Stimulated activated CD8-positive, alpha-beta memory T cell treated with anti-CD3 and anti-CD28 coated beads, Interleukin-7, amount 100 ng/mL, for 1 hour (primary cell): ENCODE measurements at places on chromosomes 6 and 20.

GRCh38 chr20:52869698-52870501 lies 102.3 kb upstream of the TSHZ2 start:
- DNase-seq: no peak

GRCh38 chr20:16243470-16243869 lies 329.8 kb downstream of the KIF16B start:
- DNase-seq: no peak

DNA sequence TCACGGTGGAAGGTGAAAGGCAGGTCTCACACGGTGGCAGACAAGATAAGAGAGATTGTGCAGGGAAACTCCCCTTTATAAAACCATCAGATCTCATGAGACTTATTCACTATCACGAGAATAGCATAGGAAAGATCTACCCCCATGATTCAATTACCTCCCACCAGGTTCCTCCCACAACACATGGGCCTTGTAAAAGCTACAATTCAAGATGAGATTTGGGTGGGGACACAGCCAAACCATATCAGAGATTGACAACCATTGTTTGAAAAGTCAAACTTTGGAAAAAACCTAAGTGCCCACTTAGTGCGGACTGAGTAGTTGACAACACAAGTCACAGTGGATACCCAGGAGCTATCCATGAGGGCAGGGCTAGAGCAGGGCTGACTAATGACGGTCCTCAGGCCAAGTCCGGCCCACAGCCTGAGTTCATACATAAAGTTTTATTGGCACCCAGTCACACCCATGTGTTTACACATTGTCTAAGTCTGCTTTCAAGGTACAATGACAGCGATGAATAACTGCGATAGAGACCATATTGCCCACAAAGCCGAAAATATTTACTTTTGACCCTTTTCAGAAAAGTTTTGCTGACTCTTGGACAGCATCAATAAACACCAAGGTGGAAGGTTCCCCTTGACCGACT lies 33.8 kb upstream of the PMEPA1 start:
- no peak for DNase-seq

DNA sequence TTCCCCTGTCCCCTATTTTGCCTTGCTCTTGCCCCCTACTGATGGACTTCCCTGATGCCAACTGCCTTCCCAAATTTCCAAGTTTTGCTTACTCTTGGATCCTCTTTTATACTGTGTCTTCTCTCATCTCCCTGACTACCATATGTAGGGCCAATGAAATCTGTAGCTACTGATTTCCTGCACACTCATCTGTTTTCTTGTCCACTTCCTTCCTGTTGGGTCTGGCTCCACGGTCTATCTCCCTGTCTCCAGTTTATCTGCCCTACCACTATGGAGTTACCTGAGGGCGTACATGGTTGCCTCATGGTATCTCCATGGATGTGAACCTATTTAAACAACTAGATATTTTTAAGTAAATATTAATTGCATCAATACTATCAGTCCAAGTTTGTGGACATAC lies 140.3 kb upstream of the MCHR2 start:
- DNase-seq: no peak

- no peak for DNase-seq
Observed at GRCh38 chr6:168388641-168389633, 52.0 kb upstream of the SMOC2 start.

GRCh38 chr6:82957171-82957867 lies 108.3 kb downstream of the UBE3D start:
- no peak for DNase-seq

DNA sequence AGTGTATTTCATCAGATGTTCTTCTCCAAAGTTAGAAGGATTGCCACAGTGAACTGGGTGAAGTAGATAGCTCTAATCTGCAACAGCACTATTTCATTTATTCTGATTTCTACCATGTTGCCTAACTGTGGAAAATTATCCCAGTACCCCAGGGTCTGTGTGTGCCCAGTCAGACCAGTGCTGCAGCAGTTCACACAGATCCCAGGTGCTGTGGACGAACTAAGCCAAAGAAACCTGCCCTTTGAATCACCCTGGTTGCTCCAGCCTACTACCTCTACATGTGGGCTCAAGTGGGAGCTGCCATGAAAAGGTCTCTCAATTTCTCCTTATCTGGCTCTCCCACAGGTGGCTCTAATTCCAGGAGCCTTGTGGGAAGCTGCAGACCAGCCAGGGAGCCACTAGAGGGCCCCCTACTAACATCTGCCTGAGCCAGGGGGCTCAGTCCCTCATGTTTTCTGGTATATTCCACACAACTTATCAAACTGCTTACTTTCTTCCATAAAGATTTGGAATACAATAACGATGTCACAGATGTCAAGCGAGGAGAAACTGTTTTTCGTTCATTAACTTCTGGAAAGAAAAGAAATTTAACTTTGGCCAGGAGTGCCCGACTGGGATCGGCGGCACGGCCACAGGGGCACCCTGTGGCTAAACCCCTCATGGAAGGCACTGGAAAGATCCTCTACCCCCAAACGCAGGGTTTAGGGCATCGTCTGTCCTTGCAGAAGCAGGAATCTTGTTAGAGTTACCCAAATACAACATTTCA lies 31.6 kb upstream of the LY86 start:
- peak; percentile 18 for DNase-seq

GRCh38 chr6:49806145-49806544 lies 19.1 kb upstream of the PGK2 start:
- DNase-seq: no peak

- DNase-seq: no peak
Observed at GRCh38 chr6:126199466-126199865, 140.4 kb upstream of the CENPW start.

GRCh38 chr6:163756079-163756478 lies 341.6 kb downstream of the QKI start:
- DNase-seq: no peak

GRCh38 chr6:155201461-155202226 lies 62.2 kb upstream of the CLDN20 start:
- no peak for DNase-seq

- DNase-seq: no peak
Observed at GRCh38 chr20:1513801-1514200, 22.6 kb upstream of the SIRPB2 start.

GRCh38 chr6:3318226-3318625 lies 59.5 kb downstream of the PSMG4 start:
- no peak for DNase-seq

- no peak for DNase-seq
Observed at GRCh38 chr20:17726902-17727301, 27.1 kb downstream of the BANF2 start.

DNA sequence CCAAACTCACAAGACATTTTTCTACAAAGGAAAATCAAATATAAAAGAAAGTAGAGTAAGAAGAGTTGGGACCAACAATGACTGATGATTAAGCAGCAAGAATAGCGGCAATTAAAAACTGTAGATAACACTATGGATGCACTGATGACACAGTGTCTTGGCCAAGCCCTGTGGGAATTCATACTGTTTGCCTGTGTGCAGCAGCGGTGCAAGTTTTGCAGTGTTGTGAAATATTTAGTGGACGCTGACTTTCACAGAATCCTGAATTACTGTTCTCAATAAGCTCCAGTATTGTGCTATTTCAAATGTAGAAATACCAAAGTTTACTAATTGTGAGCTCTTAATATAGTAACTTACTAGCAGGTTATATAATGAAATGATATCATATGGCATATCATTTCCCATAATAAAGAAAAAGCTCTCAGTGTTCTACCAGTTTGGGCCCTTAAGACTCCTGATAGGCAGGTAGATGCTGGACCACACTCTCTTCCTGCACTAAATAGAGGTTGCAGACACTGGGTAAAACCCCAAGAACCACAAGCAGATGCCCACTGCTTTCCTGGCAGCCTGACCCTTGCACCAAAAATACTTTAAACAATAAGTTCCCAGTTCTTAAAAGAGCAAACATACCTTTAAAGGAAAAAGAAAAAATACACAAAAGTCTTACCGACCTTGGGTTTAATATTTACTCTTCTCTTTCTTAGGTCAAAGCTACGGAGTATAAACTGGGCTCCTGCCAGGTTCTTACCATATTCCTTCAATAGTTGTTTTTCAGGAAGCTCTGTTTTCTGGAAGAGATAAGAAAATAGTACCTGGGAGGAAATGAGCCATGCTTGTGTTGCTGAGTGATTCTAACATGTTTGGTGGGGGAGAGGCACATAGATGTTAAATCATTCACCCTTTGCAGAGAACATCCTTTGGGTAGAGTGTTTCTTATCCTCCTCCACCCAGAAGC lies 41.6 kb downstream of the ANKEF1 start:
- no peak for DNase-seq

- DNase-seq: no peak
Observed at GRCh38 chr6:11718463-11718862, 60.1 kb downstream of the ADTRP start.

DNA sequence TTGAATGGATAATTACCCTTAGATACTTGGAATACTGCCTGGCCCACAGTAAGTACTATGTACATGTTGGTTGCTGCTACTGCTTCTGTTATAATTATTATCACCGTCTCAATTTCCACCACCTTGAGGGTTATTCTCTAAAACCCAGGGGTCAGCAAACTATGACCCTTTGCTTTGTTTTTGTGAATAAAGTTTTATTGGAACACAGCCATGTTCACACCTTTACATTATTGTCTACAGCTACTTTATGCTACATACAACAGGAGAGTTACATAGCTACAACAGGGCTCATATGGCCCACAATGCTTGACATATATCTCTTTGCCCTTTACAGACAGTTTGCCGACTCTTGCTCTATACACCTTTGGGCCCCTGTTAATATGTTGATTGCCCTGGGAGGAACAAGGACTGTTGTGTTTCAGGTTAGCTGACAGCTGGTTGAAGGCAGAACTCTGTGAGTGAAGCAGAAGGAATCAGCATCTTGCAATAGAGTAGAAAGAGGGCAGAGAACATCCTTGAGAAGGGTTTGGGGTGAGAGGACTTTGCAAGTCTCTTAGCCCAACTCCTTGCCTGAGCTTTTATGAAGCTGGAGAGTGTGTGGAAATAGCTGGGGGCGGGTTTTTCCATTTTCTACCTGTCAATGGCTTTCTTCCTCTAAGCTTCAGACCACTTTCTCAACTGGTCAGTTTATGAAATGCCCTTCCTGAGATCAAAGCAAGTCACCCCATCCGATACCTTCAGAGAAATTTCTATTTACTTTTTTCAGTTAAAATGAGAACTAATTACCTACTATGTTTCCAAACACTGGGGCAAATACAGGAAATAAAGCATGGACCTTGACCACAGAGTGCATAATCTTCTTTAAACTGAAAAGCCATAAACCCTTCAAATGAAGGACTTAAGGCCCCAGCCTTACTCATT lies 3.5 kb upstream of the MEP1A start:
- no peak for DNase-seq

DNA sequence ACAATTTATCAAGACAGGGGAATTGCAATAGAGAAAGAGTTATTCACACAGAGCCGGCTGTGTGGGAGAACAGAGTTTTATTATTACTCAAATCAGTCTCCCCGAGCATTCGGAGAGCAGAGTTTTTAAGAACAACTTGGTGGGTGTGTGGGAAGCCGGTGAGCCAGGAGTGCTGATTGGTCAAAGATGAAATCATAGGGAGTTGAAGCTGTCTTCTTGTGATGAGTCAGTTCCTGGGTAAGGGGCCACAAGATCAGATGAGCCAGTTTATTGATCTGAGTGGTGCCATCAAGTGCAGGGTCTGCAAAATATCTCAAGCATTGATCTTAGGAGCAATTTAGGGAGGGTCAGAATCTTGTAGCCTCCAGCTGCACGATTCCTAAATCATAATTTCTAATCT lies 50.0 kb upstream of the ECI2 start:
- no peak for DNase-seq

DNA sequence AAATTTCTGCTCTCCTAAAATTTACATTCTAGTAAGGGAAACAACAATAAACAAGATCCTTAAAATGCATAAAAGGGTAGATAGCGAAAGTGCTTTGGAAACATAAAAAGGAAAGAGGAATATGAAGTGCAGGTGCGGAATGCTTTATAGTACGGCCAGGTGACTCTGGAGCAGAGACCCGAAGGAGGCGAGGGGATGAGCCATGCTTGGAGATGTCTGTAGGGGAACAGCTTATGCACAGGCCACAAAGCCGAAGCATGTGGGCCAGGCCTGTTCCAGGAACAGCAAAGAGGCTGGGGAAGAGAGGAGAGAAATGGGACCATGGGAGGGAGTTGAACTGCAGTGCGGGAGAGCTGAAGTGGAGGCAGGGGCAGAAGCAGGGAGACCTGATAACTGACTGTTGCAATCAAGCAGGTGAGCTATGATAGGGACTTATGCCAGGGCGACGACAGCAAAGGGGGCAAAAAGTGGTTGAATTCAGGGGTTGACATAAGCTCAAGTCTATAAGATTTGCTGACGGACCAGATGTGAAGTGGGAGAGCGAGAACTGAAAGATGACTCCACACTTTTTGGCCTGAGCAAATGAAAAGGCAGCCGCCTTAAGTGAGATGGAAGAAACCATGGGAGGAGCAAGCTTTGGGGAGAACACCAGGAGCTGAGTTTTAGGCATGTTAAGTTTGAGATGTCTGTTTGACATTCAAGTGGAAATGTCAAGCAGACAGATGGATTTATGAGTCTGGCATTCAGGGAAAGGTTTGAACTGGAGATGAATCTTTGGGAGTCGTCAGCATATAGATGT lies 83.1 kb downstream of the CNBD2 start:
- DNase-seq: no peak

GRCh38 chr6:27542485-27542884 lies 69.6 kb upstream of the ZNF184 start:
- DNase-seq: no peak

DNA sequence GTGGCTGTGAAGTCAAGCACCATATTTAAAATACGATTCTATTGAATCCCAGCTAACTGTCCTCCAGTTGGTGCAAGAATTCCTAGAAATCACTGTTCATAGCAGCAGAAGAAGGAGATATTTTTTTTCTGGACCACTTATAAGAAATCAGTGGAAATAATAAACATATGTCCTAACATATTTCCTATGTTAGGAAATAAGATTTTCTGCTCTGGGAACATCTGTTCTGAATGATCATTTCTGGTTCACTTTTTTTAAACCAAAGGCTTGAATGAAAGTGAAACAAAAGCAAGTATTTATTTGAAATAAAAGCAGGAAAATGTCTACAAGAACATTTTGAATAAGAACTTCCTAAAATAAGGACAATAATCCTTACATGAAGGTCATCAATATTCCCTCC lies 138.9 kb upstream of the RALGAPA2 start:
- no peak for DNase-seq

- DNase-seq: no peak
Observed at GRCh38 chr6:41059556-41059955, 6.6 kb downstream of the APOBEC2 start.
